ENCODE measurements at places on chromosomes 11 and 22.
A peak's percentile ranks its signal among the peaks of the same experiment; 100 is the strongest.

GRCh38 chr11:75743711-75744563, 24.6 kb upstream of the DGAT2 start:
- no peak overlapping the region for H3K4me3 ChIP-seq
- peaks cover 10% of the 10 kb centered on the region for H3K27me3 ChIP-seq
- H3K36me3 ChIP-seq, result no peaks in the 10 kb centered on the region
- H3K27ac ChIP-seq, result no peak overlapping the region

DNA sequence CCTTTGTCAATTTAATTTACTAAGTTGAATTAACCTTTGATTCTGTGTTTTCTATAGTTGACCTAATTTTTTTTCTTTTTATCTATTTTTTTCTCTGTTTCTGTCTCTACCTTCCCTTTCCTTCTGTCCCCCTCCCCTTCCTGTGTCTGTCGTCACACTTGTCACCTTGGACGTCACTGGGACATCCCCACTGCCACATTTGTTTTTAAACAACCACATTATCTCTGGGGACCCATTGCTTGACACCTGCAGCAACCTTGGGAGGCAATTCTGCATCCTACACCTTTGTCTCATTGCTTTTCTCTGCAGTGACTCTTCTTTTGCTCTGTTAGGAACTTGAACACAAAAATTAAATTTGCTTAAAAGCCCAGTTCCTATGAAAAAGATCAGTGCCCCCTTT, 51.8 kb upstream of the TTC12 start:
- no peak overlapping the region for H3K4me3 ChIP-seq
- H3K27me3 ChIP-seq, result no peaks in the 10 kb centered on the region
- DNase-seq, result no peak
- H3K36me3 ChIP-seq, result no peaks in the 10 kb centered on the region
- H3K4me1 ChIP-seq, result no peaks in the 10 kb centered on the region

DNA sequence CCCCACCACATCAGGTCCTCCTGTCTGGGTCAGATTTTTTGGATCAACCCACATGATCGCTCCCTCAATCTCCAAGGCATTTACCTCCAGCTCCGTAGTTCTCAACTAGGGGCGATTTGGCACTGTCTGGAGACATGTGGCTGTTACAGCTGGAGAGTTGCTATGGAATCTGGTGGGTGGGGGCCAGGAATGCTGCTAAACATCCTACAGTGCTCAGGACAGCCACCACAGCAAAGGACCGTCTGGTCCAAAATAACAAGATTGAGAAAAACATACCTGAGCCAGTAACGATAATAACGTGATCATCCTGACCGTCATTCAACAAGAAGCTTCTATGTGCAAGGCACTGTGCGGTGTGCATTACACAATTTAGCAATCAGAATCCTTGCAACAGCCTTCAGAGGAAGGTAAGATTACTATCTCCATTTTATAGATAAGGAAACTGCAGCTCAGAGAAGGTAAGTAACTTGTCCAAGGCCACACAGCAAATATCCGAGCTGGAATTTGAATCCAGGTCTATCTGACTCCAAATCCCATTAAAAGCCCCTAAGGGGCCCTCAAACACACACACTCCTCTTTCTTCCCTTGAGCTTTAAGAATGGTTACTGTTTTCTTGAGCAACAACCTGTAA, 14.3 kb upstream of the CRY2 start:
- no peak for DNase-seq
- H3K27me3 ChIP-seq, result peaks cover 3% of the 10 kb centered on the region
- peaks cover 11% of the 10 kb centered on the region for H3K4me1 ChIP-seq
- no peak overlapping the region for H3K4me3 ChIP-seq
- no peaks in the 10 kb centered on the region for H3K36me3 ChIP-seq
- no peak overlapping the region for H3K27ac ChIP-seq

GRCh38 chr22:36940676-36941075, 27.2 kb downstream of the CSF2RB start:
- DNase-seq, result peak; percentile 8
- H3K27ac ChIP-seq, result no peak overlapping the region
- H3K27me3 ChIP-seq, result peaks cover 9% of the 10 kb centered on the region
- H3K4me3 ChIP-seq, result no peak overlapping the region
- H3K36me3 ChIP-seq, result no peaks in the 10 kb centered on the region

DNA sequence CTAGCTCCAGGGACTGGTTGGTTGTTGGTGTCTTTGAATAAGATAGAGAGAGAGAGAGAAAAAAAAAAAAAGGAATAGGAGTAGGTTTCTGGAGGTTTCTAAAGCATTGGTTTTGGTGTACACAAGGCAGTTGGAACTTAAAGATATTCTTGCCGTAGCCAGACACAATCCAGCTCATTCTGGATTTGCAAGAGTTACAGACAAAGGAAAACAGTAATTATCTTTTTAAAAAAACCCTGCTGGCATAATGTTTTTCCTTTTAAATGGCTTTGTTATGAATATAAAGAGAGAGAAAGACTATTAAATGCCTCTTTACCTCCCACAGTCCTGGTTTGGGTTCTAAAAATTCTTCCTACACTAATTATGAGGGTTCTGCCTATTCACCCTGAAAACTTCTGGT, 120.4 kb upstream of the RAG2 start:
- H3K4me1 ChIP-seq, result no peaks in the 10 kb centered on the region
- H3K36me3 ChIP-seq, result no peaks in the 10 kb centered on the region
- peaks cover 11% of the 10 kb centered on the region for H3K27me3 ChIP-seq
- DNase-seq, result no peak
- no peak overlapping the region for H3K4me3 ChIP-seq

DNA sequence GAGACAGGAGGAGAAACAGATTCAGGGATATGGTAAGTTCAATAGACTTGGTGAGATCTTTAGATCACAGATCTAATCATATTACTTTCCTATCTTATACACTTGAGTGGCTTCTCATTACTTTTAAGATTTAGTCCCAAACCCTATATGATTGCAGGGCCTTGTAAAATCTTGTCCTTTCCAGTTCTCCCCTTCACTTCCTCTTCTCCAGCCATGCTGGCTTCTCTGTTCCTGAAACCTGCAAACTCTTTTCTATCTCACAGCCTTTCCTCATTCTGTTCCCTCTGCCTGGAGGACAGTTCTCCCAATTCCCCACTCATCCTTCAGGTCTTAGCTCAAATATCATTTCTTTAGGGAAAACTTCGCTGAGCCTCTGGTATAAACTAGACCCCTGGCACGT, 65.9 kb upstream of the BIRC3 start:
- no peak overlapping the region for H3K27ac ChIP-seq
- H3K27me3 ChIP-seq, result no peaks in the 10 kb centered on the region
- no peaks in the 10 kb centered on the region for H3K4me1 ChIP-seq
- no peak for DNase-seq

DNA sequence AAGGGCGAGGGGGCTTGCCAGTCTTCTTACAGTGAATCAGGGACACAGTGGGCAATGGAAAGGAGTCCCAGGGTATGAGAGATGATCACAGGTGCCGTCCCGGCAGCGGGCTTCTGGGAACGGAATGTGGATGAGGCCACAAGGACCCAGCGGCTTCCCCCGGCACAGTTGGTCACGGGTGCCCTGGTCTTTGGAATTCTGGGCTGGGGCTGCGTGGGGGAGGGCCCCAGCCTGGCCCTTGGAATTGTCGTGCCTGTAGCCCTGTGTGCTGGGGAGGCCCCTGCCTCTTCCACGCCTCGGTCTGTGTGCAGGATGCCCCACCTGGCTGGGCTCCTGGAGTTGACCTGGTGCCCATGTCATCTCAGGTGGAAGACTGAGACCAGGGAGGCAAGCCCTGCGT, 76.6 kb downstream of the FBLN1 start:
- no peak overlapping the region for H3K4me3 ChIP-seq
- no peak for DNase-seq
- no peak overlapping the region for H3K27ac ChIP-seq
- H3K4me1 ChIP-seq, result peaks cover 8% of the 10 kb centered on the region
- peaks cover 9% of the 10 kb centered on the region for H3K27me3 ChIP-seq

- H3K27ac ChIP-seq, result no peak overlapping the region
- no peak overlapping the region for H3K4me3 ChIP-seq
- DNase-seq, result no peak
- H3K27me3 ChIP-seq, result no peaks in the 10 kb centered on the region
- peaks cover 8% of the 10 kb centered on the region for H3K4me1 ChIP-seq
Observed at GRCh38 chr22:20591660-20592310, 84.4 kb downstream of the MED15 start.

DNA sequence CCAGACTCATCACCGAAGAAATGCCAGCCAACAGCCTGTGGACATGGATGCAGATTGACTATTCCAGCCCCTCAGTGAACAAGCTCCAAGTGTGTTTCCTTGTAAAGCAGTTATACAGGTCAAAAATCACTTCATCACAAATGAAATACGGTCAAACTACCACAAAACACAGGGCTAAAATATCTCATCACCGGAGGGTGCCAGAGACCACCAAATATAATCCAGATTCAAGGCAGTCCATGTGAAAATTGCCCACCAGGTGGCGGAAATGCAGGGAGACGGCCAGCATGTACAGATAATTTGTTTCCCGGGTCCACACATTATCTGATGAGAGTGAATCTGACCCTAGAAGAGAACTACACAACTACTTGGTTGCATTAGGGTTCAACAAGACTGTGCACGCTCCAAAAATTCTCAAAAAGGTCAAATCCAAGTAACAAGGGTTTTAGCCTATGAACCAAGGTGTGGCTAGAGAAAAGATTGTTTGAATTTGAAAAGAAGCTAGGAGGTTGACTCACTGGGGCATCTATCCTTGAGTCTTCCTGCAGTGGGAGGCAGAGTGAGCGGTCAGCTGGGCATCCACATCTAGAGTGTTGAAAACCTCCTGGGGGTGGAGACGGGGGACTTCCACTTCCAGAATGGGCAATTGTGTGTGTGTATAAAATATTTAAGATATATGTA, 71.7 kb downstream of the IGLL5 start:
- DNase-seq, result peak; percentile 70
- H3K4me3 ChIP-seq, result no peak overlapping the region
- H3K36me3 ChIP-seq, result peaks cover 2% of the 10 kb centered on the region
- H3K4me1 ChIP-seq, result peaks cover 4% of the 10 kb centered on the region
- peaks cover 19% of the 10 kb centered on the region for H3K27me3 ChIP-seq

Data from activated naive CD8-positive, alpha-beta T cell treated with anti-CD3 and anti-CD28 coated beads for 36 hours (primary cell).